ENCODE measurements at places on chromosomes 6 and 20.

DNA sequence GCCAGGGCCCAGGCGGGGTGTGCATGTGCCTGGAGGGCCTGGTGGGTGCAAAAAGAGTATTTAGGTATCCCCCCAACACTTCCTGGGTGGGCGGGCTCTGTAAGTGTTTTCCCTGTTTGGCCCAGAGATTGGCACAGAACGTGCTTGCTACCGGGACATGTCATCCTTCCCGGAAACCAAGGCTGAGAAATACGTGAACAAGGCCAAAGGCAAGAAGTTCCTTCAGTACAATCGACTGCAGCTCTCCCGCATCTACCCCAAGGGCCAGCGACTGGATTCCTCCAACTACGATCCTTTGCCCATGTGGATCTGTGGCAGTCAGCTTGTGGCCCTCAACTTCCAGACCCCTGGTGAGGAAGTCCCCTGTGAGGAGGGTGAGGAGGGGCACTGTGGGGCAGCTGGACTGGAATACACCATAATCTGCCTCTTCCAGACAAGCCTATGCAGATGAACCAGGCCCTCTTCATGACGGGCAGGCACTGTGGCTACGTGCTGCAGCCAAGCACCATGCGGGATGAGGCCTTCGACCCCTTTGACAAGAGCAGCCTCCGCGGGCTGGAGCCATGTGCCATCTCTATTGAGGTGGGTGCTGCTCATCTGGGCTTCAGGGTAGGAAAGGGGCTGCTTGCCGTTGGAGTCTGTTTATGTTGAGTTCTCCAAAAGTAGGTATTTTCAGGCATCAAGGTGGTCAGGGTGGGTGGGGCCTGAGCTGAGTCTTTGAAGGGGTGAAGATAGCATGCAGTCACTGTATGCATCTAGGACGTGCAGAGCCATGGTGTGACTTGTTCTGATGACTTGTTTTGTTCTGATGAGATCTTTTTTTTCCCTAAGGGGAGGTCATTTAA lies 35.2 kb downstream of the PLCG1 start:
- DNase-seq = peak; percentile 12

- DNase-seq = no peak
These were observed 5.5 kb downstream of the RAB44 start for GRCh38 chr6:36703081-36703606.

DNA sequence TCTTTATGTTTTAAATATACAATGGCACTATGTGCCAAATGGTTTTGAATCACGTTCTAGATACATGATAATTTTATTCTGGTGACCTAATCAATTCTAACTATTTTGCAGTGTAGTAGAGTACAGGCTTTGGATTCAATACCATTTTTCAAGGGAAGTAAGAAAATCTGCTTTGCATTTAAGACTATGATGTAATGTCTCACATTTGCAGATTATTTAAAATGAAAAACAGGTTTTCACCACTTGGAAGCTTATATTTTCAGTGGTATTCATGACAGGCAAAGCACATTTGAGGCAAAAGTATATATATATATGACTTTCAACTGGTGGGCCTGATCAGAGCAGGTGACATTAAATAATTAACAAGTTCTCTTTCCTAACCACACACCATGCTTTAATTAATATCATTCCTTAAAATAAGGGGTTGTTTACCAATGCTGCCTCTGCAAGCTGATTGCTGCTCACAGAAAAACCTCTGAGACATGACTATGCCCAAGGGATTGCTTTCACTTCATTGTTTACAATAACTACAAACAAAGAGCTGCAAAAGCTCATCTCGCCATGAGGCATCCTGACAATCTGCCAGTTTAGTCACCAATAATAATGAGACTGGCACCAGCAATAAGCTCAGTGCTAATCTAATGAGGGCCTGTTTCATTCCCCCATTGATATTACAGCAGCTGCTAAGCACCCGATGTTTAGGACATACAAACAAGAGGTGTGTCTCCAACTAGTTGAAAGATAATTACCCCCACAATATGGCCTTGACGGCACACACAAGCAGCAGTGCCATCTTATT lies 1176.0 kb upstream of the GJE1 start:
- no peak for DNase-seq

GRCh38 chr6:69105288-69105687 lies 470.2 kb downstream of the ADGRB3 start:
- no peak for DNase-seq

GRCh38 chr6:167426651-167427050 lies 101.8 kb downstream of the TTLL2 start:
- no peak for DNase-seq

- no peak for DNase-seq
These were observed 72.7 kb downstream of the FAXC start for GRCh38 chr6:99276747-99277146.

GRCh38 chr6:30974490-30975252 lies 8.8 kb upstream of the MUC21 start:
- no peak for DNase-seq

- DNase-seq = no peak
These were observed 29.4 kb upstream of the TAGAP start for GRCh38 chr6:159074120-159074684.
